ENCODE measurements at places on chromosomes 3 and 15. TPM values are rescaled to one million over a fixed set of nuclear protein-coding genes. Genes with fewer than 3 reads are reported as not detected.
A peak's percentile ranks its signal among the peaks of the same experiment; 100 is the strongest.

- H3K4me3 ChIP-seq, result no peak overlapping the region
- no peak overlapping the region for H3K27ac ChIP-seq
- DNase-seq, result no peak
- H3K36me3 ChIP-seq, result no peaks in the 10 kb centered on the region
- H3K27me3 ChIP-seq, result no peaks in the 10 kb centered on the region
Observed at GRCh38 chr3:168548719-168549118, 453.0 kb upstream of the GOLIM4 start.

DNA sequence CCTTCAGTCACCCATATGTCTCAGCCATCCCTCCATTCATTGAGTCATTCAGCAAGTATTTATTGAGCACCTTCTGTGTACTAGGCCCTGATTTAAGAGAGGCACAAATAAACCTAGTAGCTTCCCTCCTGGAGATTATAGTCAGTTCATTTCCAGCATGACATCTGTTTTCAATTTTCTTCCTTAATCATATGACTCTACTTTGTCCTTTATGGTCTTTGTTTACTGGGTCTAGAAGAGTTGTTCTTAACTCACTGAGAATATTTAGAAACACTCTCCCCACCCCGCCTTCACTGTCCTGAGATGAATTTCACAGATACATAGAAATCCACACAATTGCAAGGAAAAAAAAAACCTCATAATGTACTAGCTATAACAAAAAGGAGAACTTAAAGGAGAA is 44.8 kb upstream of the ADAMTS9 start:
- H3K27ac ChIP-seq, result no peak overlapping the region
- no peaks in the 10 kb centered on the region for H3K27me3 ChIP-seq
- H3K4me3 ChIP-seq, result no peak overlapping the region
- peak; percentile 31 for DNase-seq

- no peaks in the 10 kb centered on the region for H3K27me3 ChIP-seq
- no peak overlapping the region for H3K27ac ChIP-seq
- no peak overlapping the region for H3K4me3 ChIP-seq
Observed at GRCh38 chr15:63708126-63708772, 111.1 kb downstream of the FBXL22 start.

- H3K4me3 ChIP-seq, result no peak overlapping the region
- no peak for DNase-seq
- no peaks in the 10 kb centered on the region for H3K4me1 ChIP-seq
- no peak overlapping the region for H3K27ac ChIP-seq
- no peaks in the 10 kb centered on the region for H3K36me3 ChIP-seq
Observed at GRCh38 chr3:85709346-85709892, 750.6 kb downstream of the CADM2 start.

DNA sequence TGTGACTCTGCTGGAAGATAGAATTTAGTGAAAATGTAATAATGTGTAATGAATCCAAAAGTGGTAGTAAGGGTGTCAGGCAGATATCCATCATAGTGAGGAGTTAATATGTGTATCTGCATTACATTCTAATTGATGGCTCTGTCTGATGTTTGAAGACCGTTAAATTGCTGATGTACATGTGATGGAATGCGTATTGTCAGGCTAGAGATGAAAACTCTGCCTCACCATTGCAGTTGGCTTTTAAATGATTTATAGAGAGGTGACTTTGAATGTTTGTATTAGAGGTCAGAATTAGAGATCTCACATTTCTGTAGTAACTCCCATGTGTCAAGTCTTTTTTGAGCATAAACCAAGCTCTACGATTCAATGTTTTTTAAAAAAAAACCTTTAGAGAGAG is 234.6 kb downstream of the NAALADL2 start:
- H3K27ac ChIP-seq, result no peak overlapping the region
- DNase-seq, result no peak
- no peak overlapping the region for H3K4me3 ChIP-seq
- no peaks in the 10 kb centered on the region for H3K27me3 ChIP-seq
- H3K36me3 ChIP-seq, result no peaks in the 10 kb centered on the region

DNA sequence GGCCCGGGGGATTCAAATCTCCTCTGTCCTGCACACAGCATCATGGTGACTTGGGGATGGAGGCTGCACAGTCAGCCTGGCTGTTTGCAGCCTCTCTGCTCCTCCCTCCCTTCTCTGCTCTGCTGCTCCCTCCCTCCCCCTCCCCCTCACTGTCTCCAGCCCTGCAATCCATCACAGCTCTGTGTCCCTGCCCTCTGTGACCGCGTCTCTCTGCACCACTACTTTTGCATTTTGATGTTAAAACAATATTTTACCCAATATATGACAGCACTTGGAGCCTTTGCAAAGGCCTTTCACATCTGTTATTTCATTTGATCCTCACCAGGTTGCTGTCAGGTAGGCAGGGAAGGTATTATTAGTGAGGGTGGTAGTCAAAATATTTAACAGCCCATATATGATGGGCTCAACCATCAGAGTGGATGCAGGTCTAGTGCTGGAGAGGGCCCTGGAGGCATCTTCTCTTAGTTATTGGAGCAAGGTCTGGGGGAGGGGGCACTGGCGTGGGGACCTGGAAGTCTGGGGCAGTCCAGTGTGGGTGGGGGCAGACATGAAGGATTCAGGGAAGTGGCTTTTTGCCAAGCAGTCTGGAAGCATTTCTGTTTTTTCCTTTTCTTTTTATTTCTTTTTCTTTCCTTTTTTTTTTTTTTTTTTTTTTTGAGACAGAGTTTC is 16.3 kb upstream of the VPS8 start:
- no peak overlapping the region for H3K27ac ChIP-seq
- no peak overlapping the region for H3K4me3 ChIP-seq
- H3K27me3 ChIP-seq, result no peaks in the 10 kb centered on the region
- no peaks in the 10 kb centered on the region for H3K4me1 ChIP-seq
- H3K36me3 ChIP-seq, result no peaks in the 10 kb centered on the region

DNA sequence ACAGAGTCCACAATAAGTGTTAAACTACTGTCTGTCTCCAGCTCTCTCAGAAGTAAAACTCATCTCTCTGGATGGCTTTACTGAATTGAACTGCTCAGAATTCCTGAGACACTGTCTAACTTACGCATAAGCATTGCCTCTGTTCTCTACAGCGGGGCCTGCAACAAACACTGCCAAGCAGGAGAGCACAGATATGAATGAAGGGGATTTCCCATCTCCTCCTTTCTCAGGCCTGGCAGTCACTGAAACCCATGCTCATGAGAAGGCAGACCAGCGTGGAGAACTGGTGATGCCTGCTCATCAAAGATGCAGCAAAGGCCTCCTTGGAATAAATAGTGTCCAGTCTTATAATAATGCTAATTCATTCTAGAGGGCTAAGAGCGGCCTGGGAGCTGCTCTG is 10.3 kb downstream of the RASGRP1 start:
- no peak overlapping the region for H3K27ac ChIP-seq
- H3K36me3 ChIP-seq, result no peaks in the 10 kb centered on the region
- DNase-seq, result no peak
- H3K27me3 ChIP-seq, result no peaks in the 10 kb centered on the region

DNA sequence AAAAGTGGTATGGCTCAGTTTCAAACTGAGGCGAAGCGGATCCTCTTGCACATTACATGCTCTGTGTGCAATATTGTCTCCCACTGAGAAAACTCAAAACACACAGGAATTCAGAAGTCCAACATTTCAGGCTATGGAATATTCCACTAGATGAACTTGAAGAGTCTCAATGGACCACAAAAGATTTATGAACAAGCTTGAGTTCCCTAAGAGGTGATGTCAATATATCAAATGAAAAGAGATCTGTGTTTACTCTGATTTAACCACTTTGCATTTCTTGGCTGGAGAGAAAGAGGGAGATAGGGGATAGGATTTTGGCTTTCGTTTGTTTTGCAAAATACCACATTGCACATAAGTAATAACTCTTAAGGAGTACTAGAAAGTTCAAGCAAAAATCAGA is 20.3 kb downstream of the PDZRN3 start:
- peak overlapping the region; percentile 82 for H3K27ac ChIP-seq
- H3K36me3 ChIP-seq, result 0 out of 2 replicates have a peak, but pooled peaks cover under 1% of the 10 kb centered on the region
- no peaks in the 10 kb centered on the region for H3K27me3 ChIP-seq
- H3K4me1 ChIP-seq, result peaks cover 74% of the 10 kb centered on the region
- H3K4me3 ChIP-seq, result no peak overlapping the region

DNA sequence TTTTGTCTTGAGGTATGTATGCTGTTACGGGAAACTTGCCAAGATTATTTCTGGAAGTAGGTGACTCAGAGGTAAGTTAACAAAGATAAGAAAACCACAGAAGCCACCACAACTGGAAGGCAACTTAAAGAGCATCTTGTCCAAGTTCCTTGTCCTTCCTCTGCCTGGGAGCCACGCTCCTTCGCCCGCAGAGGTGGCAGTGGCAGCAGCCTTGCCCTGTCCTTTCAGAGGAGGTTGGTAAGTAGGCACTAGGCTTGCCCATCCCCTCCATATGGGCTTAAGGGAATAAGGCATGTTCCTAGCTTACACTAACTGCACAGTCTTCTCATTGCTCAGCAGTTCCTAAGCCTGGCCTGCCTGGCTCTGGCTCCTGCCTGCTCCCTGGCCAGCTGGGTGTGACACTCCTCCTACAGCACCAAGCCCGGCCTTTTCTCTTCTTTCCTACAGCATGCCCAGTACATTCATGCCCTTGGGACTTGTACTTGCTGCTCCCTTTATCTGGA is 48.0 kb upstream of the RAB6B start:
- H3K27me3 ChIP-seq, result no peaks in the 10 kb centered on the region
- H3K36me3 ChIP-seq, result no peaks in the 10 kb centered on the region
- peaks cover 31% of the 10 kb centered on the region for H3K4me1 ChIP-seq
- H3K4me3 ChIP-seq, result no peak overlapping the region
- H3K27ac ChIP-seq, result peak overlapping the region; percentile 43

DNA sequence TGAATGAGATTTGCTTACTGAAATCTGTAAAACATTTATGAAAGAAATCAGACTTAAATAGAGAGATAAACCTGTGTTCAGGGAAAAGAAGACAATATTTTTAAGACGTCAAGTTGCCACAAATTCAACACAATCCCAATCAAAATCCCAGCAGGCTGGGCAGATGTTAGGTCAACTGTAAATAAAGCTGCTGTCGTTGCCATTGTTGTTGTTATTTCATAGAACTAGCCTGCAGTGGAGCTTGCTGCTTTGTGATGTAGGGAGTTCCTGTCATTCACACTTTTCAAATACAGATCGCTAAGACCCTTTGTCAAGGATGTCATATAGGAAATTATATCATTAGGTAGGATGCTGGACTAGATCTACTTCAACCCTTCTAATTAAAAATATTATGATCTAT is 123.1 kb downstream of the NEO1 start:
- no peaks in the 10 kb centered on the region for H3K27me3 ChIP-seq
- H3K27ac ChIP-seq, result no peak overlapping the region
- DNase-seq, result no peak
- no peaks in the 10 kb centered on the region for H3K4me1 ChIP-seq

DNA sequence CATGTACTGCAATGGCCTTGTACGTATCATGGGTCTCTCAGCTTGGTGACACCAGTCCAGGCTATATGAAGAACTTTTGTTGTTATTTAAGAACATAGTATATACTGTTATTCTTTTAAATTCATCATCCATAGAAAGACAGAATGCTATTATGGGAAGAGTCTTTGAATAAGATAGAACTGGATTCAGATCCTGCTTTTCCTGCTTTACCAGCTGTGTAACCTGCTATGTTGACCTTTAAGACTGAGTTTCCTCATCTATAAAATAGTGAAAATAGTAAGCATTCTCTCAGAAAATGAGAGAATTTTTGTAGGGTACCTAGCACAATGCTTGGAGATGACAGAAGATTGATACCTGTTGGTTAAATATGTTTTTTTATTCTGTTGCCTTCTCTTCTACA is 204.1 kb upstream of the TBL1XR1 start:
- no peak overlapping the region for H3K27ac ChIP-seq
- H3K4me1 ChIP-seq, result no peaks in the 10 kb centered on the region
- no peak for DNase-seq
- no peaks in the 10 kb centered on the region for H3K36me3 ChIP-seq
- H3K4me3 ChIP-seq, result no peak overlapping the region

DNA sequence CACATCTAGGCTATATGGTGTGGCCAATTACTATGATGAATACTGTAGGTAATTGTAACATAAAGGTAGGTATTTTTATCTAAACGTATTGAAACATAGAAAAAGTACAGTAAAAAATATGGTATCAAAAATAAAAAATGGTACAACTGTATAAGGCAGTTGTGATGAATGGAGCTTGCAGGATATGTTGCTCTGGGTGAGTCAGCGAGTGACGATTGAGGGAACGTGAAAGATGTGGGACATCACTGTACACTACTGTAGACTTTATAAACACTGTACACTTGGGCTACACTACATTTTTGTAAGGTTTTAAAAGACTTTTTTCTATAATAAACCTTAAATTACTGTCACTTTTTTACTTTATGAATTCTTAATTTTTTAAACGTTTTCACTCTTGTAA is 10.3 kb downstream of the CTNNB1 start:
- H3K36me3 ChIP-seq, result no peaks in the 10 kb centered on the region
- H3K4me1 ChIP-seq, result peaks cover 31% of the 10 kb centered on the region
- H3K4me3 ChIP-seq, result no peak overlapping the region

- no peaks in the 10 kb centered on the region for H3K27me3 ChIP-seq
- peaks cover 2% of the 10 kb centered on the region for H3K36me3 ChIP-seq
- H3K27ac ChIP-seq, result peak overlapping the region; percentile 72
- no peak for DNase-seq
- no peak overlapping the region for H3K4me3 ChIP-seq
Observed at GRCh38 chr3:187265461-187265955, 26.0 kb downstream of the MASP1 start.

- H3K4me1 ChIP-seq, result peaks cover 15% of the 10 kb centered on the region
- H3K27me3 ChIP-seq, result no peaks in the 10 kb centered on the region
- H3K36me3 ChIP-seq, result no peaks in the 10 kb centered on the region
- no peak for DNase-seq
Observed at GRCh38 chr3:122515870-122516269, 1.1 kb upstream of the KPNA1 start.

GRCh38 chr3:150737874-150738679 is 24.9 kb downstream of the SIAH2 start:
- peak; percentile 65 for DNase-seq
- peaks cover 22% of the 10 kb centered on the region for H3K36me3 ChIP-seq
- H3K4me3 ChIP-seq, result no peak overlapping the region
- peak overlapping the region; percentile 39 for H3K27ac ChIP-seq
- H3K4me1 ChIP-seq, result peaks cover 19% of the 10 kb centered on the region

GRCh38 chr3:139675327-139675726 is 2.4 kb downstream of the NMNAT3 start:
- H3K4me3 ChIP-seq, result no peak overlapping the region
- H3K27ac ChIP-seq, result no peak overlapping the region
- DNase-seq, result no peak
- H3K27me3 ChIP-seq, result no peaks in the 10 kb centered on the region
- no peaks in the 10 kb centered on the region for H3K36me3 ChIP-seq

GRCh38 chr3:19596408-19596807 is 337.6 kb downstream of the EFHB start:
- DNase-seq, result no peak
- H3K4me3 ChIP-seq, result no peak overlapping the region
- no peaks in the 10 kb centered on the region for H3K36me3 ChIP-seq
- H3K4me1 ChIP-seq, result no peaks in the 10 kb centered on the region
- no peak overlapping the region for H3K27ac ChIP-seq
- no peaks in the 10 kb centered on the region for H3K27me3 ChIP-seq

The MUSTN1 gene
- total RNA-seq, result not detected

The NEO1 gene
- total RNA-seq, result 13.6 TPM

The MEIS2 gene
- total RNA-seq, result 29.3 TPM

The ITIH4 gene
- total RNA-seq, result not detected
